ENCODE measurements at places on chromosomes 1 and 21.

DNA sequence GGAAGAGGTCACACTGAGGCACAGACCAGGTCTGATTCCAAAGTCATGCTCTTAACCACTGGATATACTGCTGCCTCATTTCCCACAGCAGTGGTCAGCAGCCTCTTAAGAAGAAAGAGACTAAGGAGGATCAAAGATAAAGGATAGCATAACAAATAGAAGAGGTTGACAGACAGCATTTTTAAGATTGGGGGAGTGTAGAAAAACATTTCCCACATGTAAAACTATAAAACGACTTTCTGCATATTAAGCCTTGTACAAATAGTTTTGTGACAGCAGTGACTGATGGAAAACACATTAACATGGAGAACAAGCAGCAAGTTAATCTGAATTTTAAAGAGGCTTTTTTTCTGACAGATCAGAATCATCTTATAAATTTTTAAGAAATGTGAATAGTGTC lies 92.0 kb downstream of the SELENOF start:
- DNase-seq, result no peak

GRCh38 chr1:182181167-182181572 lies 119.7 kb upstream of the ZNF648 start:
- no peak for DNase-seq

DNA sequence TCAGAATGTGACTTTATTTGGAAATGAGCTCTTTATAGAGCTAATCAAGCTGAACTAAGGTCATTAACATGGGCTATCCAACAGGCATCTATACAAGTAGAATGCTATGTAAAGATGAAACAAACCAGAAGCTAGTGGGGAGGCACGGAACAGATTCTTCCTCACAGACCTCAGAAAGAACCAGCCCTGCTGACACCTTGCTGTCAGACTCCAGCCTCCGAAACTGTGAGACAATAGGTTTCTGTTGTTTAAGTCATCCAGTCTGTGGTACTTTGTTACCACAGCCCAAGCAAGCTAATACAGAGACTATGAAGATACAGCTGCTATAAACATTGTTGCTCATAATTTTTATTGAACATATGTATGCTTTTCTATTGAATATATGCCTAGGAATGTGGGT lies 406.3 kb upstream of the CHRM3 start:
- DNase-seq, result no peak

- DNase-seq, result no peak
Observed at GRCh38 chr1:11316701-11317100, 43.7 kb downstream of the UBIAD1 start.

DNA sequence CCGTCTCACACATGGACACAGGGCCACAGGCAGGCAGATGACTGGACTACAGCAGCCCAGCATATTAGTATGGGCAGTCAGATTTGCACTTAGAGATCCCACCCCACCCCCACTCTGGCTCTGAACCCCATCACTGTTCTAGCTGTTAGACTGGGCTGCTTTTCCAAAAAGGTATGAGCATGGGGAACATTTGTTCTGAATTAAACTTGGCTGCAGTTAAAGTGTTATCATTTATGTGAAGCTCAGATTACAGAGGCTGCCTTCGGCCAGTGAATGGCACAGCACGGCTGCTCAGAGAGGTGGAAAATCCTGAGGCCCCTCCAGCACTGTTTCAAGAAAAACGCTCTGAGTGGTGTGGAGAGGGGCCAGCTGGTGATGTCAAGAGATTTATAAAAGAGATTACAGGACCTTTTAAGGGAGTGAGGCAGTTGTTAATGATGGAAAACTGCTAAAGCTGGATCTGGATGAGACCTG lies 6.9 kb upstream of the NOS1AP start:
- peak; percentile 52 for DNase-seq

DNA sequence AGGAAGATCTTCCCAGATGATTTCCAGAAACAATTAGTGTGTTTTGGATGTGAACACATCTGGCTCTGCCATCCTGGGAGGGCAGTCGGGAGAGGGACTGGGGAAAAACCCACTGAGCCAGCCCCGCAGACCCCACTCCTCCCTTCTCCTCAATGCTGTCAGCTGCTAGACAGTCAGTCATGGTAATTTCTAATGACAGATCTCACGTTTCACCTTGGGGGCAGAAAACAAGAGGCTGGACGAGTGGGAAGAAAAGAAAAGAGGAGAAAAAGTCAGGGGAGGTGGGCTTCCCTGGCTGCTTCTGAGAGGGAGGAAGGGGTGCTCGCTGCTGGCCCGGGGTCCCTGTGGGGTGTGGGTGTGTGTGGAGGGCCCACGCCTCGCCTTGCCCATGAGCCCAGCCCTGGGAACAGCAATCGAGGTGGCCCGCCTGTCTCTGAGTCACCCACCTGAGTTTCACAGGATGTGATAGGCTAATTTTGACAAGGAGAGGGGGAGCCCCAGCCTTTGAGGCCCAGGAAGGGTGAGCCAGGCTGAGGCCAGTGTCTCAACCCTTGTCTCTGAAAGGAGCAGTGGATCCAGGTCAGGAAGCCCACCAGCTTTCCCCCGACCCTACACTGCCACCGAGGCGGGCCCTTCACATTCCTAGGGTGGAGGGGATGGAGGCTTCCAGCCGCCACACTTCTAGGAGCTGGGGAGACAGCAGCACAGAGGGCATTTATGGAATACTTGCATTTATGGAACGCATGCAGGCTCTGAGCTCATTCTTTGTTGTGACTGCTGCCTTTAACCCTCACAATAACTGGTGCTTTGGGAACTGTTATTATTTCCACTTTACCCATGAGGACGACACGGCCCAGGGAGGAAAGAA lies 49.1 kb upstream of the IFNLR1 start:
- DNase-seq, result no peak

DNA sequence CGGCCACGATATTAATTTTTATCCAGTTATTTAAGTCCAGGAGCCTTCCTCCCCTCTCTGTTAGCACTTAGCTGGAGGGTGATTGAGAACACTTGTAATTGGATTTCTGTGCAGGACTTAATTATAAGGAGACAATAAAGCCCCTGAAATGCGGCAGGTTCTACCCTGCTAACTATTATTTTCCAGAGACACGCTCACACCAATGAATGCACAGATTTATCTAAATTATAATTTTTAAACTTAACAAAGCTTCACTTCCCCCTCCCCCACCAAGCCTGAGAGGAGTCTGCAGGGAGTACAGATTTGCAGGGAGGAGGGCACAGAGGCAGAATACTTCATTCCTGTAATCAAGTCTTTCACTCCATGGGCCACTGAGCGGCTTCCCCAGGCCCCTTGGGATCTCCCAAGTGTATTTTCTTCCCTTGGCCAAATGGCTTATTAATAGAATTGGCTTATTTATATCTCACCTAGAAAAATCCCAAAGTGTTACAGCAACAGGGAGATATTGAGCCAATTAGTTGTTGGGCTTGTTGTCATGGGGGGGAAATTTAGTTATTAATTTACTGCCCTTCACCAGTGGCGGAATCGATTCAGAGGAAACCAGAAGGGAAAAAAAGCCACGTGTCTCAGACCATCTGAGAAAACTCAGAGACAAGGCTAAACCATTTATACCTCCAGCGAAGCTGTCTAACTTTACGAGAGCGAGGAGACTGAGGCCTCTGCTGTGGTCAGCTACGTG lies 99.0 kb upstream of the CD34 start:
- no peak for DNase-seq

All from HFF-Myc (cell line).